ENCODE measurements at places on chromosomes 3 and 15. TPM values are rescaled to one million over a fixed set of nuclear protein-coding genes. Genes with fewer than 3 reads are reported as not detected.

The CCDC39 gene
- not detected for total RNA-seq

The SNTN gene
- total RNA-seq = not detected

The LIPH gene
- total RNA-seq = not detected

The TMOD2 gene
- total RNA-seq = 5.8 TPM

The PP2D1 gene
- total RNA-seq = not detected

The NR2F2 gene
- total RNA-seq = 11.6 TPM

The MYZAP gene
- not detected for total RNA-seq

The FEZF2 gene
- not detected for total RNA-seq

The TTLL13 gene
- not detected for total RNA-seq

The NANOGP8 gene
- total RNA-seq = 0.29 TPM

The RTP3 gene
- not detected for total RNA-seq

The USP3 gene
- 24.3 TPM for total RNA-seq

The BFSP2 gene
- total RNA-seq = not detected

The CCR8 gene
- total RNA-seq = not detected

The LSAMP gene
- total RNA-seq = under 0.01 TPM

The ACAA1 gene
- total RNA-seq = 16.7 TPM

The ATP13A4 gene
- not detected for total RNA-seq

The ZKSCAN7 gene
- total RNA-seq = 7.4 TPM

The DYNC1LI1 gene
- total RNA-seq = 50.1 TPM

The DIS3L gene
- 26.9 TPM for total RNA-seq

Data from LHCN-M2 (cell line).